IMR-90 (cell line): ENCODE measurements at places on chromosomes 7 and 10. TPM values are rescaled to one million over a fixed set of nuclear protein-coding genes. Genes with fewer than 3 reads are reported as not detected.

Gene TSPAN12
- total RNA-seq, result 0.72 and 1.1 TPM in 2 replicates

Gene SPDYE2
- total RNA-seq, result not detected in 2 replicates

GRCh38 chr7:70545214-70545613 lies 586.7 kb upstream of the GALNT17 start:
- DNase-seq, result no peak

DNA sequence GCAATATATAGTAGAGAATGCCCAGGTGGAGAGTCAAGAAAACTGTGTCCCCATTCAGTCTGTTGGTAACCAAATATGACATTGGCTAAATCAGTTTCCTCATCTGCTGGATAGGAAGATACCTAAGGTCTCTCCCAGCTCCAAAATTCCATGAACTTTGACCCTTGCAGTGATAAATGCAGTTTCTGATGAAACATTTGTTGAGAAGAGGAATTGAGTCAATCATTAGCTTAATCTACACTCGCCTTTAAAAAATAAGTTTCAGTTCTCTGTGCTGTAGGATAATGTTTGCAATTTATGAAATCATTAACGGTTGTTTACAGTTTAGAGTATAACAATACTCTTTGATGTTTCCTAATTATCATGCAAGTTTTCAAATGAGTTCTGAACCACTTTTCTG lies 38.0 kb upstream of the SLC25A13 start:
- DNase-seq, result no peak

DNA sequence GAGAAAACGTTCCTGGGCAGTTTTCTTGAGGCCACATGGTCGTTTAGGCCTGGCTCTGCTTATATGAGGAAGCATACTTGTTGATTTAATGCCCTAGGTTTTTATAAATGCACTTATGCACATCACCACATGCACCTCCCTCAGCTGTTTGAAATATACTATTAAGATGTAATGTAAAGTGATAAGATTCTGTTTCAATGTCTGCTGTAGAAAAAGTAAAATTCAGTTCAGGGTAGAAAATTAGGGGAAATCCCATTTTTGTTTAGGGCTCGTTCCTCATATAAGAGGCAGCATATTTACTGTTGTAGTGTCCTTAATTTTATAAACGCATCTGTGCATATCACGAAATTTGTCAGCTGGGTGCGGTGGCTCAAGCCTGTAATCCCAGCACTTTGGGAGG lies 7.8 kb upstream of the CAMK1D start:
- no peak for DNase-seq

GRCh38 chr7:114088470-114088940 lies 169.7 kb upstream of the PPP1R3A start:
- DNase-seq, result no peak
